ENCODE measurements at places on chromosomes 11 and 22.

DNA sequence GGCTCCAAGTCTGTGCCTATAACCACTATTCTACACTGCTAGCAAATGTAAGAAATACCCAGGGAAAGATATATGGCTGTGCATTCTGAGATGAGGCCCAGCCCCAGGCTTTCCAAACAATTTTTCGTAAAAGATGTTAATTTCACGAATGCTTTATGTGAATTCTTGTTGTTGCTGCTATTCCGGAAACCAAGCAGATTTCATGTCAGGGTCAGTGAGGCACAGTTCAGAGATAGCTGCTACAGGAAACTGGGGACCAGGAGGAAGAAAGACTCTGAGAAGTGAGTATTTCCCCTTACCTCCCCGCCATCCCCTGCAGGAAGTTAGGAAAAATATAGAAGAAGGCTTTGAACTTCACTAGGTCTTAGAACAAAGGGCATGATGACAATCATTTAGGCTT, 84.7 kb upstream of the TP53I11 start:
- DNase-seq = no peak

- no peak for DNase-seq
Measured at GRCh38 chr22:46614025-46614931, 5.9 kb upstream of the GRAMD4 start.

DNA sequence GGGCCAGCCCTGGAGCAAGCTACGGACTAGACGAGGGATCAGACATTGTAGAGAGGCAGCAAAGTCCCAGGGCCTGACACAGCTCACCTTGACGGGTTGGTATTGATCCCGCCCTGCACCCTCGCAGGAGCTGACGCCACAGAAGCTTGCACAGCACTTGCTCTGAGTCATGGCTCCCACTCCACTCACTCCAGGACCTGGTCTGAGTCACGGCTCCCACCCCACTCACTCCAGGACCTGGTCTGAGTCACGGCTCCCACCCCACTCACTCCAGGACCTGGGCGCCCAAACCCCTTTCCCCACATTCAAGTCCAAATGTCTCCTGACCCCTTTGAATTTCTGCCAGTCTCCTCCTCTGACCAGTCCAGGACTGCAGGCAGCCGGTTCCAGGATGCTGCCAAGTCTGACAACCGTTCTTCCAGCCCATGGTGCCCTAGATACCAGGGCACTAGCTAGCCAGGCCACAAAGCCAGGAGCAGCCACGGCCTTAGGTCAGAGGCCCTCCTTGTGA, 6.0 kb upstream of the PNPLA5 start:
- DNase-seq = no peak

GRCh38 chr11:108958368-108959104, 293.7 kb downstream of the DDX10 start:
- DNase-seq = no peak

DNA sequence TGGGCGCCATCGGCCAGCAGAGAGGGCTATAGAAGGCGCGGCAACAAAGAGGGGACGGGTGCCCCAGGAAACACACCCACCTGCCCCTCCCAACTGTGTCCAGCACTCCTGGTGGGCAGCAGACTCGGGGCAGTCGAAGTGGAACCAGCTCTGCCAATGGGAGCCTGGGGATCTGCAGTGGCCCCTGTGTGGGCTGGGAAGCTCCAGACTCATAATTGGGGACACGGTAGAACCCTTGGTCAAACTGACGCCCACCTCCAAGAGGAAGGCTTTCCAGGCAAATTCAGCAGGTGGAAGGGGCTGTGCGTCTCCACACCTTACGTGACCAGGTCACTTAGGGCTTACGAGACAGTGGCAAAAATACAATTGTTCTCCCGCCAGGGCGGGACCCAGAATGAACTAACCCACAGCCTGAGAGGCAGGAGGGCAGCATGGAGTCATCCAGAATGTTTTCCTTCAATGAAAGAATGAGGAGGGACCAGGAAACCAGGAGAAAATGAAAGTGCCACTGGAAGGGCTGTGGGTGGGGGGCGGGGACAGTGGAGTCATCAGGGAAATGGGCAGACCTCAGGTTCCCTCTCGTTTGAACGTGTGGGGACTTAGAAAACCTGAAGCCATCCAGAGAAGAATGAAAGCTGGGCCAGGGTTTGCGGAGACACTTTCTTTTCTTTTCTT, 53.2 kb upstream of the SHANK2 start:
- DNase-seq = no peak

DNA sequence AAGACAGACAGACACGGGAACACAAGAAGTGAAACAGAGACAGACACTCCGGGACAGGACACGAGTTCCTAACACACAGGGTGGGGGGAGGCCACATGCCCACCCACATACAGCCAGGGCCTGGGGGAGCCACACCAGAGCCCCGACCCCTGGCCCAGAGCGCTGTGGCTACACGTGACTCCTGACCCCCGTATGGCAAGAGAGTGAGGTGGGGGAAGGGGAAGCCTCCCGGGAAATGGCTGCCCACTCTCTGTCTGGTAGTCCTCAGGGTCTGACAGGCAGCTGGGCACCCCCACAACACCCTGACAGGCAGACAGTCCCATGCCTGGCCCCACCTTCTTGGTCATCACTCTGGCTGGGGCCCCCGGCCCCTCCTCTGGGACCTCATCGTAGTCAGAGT, 38.6 kb upstream of the PDE2A start:
- no peak for DNase-seq

- DNase-seq = no peak
Measured at GRCh38 chr11:43356336-43356735, 2.4 kb upstream of the TTC17 start.

DNA sequence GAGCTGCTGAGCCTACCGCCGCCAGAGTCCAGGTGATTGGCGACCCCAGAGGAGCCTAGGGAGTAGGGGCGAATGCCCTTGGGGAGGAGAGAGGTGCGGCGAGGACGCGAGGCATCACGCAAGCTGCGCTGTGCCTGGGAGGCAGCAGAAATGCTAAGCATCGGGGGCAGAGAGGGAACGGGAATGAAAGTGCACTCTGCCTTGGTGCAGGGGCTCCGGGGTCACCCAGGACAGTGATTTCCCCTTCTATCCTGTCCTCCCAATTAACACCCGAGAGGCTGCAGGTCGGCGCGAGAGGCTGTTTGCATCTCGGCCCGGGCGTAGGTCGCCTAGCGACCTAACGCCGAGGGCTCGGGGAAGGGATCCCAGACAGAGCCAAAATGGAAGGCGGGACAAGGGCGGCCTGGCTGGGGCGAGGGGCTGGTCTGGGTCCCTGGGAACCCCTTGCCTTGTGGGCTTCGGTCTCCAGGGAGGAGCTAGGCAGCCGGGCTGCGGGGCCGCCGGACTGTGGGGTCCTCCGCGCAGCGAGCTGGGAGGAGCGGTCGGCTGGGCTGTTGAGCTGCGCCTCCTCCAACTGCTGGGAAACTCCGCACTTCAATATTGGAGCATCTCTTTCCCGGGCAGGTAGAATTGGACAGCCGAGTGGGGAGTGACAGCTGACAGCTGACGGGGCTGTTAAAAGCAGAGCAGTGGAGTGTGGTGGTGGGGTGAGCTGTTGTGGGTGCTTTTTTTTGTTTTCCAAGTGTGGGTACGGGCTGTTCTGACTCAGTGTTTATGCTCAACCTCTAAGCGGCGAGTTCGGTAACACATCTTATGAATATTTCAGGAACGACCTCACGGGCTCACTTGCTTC, 657 bp downstream of the ELMOD1 start:
- no peak for DNase-seq

DNA sequence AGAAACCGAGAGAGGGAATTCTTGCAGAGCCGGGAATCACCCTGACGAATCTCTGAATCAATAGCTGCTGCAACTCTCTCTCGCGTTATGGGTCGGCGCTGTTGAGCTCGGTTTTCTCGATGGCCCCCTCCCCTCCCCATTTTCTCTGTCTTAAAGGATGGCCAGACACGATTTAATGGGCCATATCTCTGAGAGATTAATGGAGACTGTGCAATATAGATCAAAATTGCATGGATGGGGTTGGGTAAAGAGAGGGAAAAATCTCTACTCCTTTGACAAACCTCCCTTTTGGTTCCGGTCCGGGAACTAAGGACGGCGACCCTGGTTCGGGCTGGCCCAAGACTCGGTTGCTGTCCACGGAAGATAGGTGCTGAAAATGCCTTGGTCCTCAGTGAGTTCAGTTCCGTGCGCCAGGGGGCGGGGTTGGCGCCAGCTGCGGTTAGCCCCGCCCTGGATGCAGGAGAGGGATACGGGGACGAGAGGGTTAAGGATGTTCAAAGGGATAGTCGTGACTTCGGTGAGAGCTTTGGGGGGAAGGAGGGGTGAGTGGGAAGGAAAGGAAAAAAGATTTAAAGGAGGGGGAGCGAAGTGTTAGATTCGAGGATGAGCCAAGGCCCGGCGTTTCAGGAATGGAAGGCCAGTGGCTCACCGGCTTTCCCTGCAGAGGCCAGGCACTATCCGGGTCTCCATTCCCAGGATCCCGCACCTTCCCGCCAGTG, 103.6 kb upstream of the HSD17B12 start:
- DNase-seq = no peak

DNA sequence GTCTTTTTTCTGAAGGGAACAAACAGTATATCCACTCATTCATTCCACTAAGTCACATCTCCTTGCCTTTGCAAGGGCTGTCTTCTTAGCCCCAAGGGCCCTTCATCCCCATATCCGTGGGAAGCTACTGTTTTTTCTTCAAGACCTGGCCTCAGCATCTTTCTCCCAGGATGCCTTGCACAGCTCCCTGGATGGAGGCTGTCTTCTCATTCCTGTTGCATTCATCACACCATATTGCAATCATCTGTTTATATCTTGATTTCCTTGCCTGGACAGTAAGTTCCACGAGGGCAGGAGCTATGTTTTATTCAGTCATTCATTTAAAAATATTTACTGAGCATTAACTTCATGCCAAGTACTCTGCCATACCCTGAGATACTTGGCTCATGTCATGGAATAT, 29.3 kb upstream of the NECTIN1 start:
- DNase-seq = no peak
